ENCODE measurements at places on chromosomes 2 and 18. TPM values are rescaled to one million over a fixed set of nuclear protein-coding genes. Genes with fewer than 3 reads are reported as not detected.

DNA sequence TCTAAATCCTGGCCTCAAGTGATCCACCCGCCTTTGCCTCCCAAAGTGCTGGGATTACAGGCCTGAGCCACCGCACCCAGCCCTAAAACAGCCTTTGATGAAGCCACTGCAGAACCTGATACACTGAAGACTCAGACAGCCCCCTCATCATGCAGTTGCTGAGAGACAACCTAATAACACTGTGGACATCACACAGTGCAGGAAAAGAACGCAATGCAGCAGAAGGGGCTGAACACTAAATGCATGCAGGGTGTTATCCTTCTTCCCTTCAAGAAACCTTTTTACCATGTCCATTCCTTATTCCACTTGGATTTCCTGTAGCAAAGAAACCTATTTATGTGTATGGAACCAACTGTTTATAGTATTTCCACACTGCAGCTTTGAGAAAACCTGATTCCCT is 35.7 kb downstream of the MGAT4A start:
- DNase-seq: no peak

GRCh38 chr2:85992611-85993010 is 103.8 kb upstream of the ST3GAL5 start:
- no peak for DNase-seq

GRCh38 chr2:210170196-210170445 is 1.1 kb downstream of the KANSL1L start:
- DNase-seq: no peak

DNA sequence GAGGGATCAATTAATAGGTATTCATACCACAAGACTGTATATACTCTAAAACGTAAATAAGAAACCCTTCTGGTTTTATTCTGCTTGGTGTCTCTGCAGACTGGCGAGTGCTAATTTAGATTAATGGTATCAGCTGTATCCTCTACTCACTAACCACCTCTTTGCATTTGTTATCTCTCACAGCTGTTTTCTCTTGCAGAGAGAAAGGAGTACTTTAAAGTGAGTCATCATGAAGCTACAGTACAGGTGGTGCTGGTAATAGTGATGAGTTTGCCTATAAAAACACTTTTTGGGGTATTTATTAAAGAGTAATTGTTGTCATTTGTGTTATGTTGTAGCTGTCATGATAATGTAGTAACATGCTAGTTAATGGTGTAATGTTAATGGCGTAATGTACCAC is 147.7 kb downstream of the NETO1 start:
- DNase-seq: no peak

DNA sequence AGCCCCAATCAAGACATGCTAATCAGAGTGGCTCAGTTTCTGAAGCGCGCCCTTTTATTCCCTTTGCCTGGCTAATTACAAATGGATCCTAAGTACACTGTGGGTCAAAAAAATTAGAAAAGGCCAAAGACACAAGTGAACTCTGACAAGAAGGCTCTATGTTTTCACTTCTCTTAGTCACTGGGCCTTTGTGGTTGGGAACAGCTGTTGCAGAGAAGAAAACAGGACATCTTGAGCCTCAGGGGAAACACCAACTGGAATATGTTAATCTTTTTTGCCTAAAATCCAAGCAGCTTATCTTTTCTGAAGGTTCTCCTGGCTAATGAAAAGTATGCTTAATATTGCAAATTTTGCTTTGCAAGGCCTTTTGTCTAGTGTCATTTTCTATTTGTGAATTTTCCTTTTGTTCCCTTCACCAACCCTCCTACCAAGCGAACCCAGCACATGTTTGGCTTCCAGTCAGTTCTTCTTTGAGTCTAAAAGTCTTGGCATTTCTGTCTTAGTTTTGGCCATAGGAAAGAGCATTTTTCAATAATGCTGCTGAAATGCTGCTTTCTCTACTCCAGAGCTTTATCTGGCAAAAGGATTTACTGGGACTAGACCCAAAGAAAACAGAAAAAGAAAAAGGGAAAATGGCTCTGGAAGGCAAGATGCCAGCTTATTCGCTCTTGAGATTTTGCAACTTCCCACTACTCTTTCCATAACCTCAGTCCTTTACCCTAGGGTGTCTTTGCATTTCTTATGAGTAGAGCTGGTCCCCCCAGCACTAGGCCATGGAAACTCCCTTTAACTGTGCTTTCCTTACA is 440.2 kb upstream of the ST6GAL2 start:
- no peak for DNase-seq

- no peak for DNase-seq
Measured at GRCh38 chr2:160332318-160332717, 132.2 kb upstream of the ITGB6 start.

- no peak for DNase-seq
Measured at GRCh38 chr2:168245074-168245825, 2.1 kb downstream of the STK39 start.

- no peak for DNase-seq
Measured at GRCh38 chr18:63454497-63454896, 22.3 kb upstream of the SERPINB5 start.

- no peak for DNase-seq
Measured at GRCh38 chr18:37554399-37554787, 11.2 kb downstream of the CELF4 start.

DNA sequence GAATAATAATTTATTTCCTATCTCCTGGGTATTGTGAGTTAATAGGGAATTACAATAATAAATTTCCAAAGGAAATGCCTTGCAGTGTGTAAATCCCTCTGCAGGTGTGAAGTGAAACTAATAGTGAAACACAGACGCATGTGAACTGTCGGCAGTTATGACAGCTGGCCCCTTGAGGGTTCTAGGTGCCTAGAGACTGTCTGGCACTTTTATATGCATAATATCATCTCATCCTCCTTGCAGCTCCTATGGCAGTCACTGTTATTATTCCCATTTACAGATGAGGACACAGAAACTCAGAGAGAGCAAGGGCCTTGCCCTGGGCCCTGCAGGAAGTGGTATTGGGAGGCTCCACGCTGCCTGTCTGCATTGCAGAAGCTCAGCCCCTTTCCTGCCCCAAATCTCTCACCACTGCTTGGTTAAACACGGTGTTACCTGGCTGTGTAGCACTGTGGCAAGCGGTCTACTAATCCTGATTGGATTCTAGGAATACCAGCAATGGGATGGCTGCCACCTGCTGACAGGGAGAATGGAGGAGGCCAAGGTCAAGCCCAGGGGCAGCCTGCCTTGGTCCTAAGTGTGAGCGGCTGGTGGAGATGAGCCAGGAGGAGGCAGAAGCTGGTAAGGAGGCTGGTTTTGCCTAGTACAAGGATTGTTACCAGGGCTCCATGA is 32.8 kb upstream of the ACKR3 start:
- no peak for DNase-seq

DNA sequence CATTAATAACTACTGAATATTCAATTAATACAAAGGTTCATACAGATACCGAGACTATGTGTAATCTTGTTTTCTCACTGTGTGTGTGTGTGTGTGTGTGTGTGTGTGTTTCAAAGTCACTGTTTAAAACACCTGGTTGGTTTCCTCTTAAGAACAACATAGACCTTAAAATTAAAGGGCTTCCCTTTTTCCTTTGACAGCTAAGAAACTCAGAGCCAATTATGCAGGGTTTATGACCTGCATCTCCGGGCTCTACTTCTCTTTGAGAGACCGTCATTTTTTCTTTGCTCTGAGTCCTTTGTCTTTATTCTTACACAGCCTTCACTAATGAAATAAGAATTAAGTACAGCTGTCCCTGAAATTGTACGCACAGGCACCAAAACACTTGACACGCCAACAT is 145.6 kb downstream of the HDAC4 start:
- peak; percentile 3 for DNase-seq

- DNase-seq: no peak
Measured at GRCh38 chr2:187187519-187187918, 260.5 kb downstream of the CALCRL start.

- no peak for DNase-seq
Measured at GRCh38 chr2:19473350-19473749, 114.9 kb upstream of the OSR1 start.

Gene SCYGR4
- not detected for total RNA-seq

Gene RAB17
- total RNA-seq: 0.87 TPM

Gene RNF125
- 15.8 TPM for total RNA-seq

Gene ADD2
- total RNA-seq: 3.3 TPM

Gene FHL2
- 36.3 TPM for total RNA-seq

Gene ZBTB7C
- total RNA-seq: 14.2 TPM
